ENCODE measurements at places on chromosomes 11 and 22. TPM values are rescaled to one million over a fixed set of nuclear protein-coding genes. Genes with fewer than 3 reads are reported as not detected.
A peak's percentile ranks its signal among the peaks of the same experiment; 100 is the strongest.

DNA sequence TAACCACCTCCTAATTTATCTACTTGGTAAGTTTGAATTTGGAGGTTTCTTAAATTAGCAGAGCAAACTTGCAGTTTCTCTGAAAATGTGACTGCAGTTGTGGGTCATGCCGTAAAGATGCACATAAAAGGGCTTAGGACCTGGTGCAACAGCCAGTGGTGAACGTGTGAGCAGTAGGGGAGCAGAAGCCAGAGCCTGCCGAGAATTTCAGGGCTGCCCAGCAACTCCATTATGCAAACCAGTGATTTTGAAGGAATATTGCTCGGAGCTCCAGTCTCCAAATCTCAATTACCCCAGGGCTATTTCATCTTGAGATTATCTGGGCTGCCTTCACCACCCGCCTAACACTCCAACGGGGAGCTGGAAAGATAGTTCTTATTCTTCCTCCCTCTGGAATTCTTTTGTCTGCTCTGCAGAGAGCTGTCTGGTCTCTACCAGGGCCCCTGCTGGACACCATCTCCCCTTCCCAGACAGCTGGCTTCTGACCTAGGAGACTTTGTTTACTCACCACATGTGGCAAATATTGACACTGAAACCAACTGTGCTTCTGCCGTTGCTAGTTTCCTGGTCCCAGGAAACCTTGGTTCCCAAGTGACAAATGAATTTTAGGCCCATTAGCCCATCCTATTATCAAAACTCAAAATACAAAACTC is 93.9 kb downstream of the DSCAML1 start:
- DNase-seq: no peak
- no peak overlapping the region for H3K4me3 ChIP-seq
- H3K36me3 ChIP-seq: no peaks in the 10 kb centered on the region
- H3K27ac ChIP-seq: no peak overlapping the region

DNA sequence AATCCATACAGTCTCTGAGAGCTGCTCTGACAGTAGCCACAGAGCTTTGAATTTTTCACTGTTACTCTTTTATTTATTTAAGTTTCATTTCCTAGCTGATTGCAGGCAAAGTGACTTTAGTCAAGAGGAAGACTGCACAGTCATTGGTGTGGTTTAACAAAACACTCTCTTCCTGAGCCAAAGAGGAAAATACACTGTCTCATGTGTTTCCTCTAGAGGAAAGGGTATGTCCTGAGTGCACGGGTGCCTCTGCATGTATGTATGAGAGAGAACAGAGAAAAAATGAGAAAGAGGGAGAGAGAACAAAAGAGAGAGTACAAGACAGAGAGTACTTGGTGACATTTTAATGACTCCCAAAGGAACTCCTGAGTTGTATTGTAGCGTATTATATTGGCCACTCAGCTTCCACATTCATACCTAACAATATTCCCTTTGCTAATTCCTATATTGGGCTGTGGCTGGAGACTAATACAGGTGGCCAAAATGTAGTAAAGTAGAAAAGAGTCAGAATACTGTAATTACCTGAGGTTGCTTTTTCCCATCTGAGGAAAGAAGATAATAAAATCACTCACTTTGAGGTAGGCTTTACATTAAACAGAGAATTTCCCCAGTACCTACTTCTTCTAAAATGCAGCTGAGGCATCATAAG is at the start of gene OR4D9:
Gene OR4D9, plus strand, starts transcription at position 599 of the 649 bp plus-strand sequence. CDS start 3,374 bp downstream, outside the sequence.
- no peaks in the 10 kb centered on the region for H3K4me1 ChIP-seq
- peaks cover 1% of the 10 kb centered on the region for H3K27me3 ChIP-seq
- no peak for DNase-seq
- H3K36me3 ChIP-seq: no peaks in the 10 kb centered on the region
- H3K27ac ChIP-seq: no peak within 1 kb of the TSS

DNA sequence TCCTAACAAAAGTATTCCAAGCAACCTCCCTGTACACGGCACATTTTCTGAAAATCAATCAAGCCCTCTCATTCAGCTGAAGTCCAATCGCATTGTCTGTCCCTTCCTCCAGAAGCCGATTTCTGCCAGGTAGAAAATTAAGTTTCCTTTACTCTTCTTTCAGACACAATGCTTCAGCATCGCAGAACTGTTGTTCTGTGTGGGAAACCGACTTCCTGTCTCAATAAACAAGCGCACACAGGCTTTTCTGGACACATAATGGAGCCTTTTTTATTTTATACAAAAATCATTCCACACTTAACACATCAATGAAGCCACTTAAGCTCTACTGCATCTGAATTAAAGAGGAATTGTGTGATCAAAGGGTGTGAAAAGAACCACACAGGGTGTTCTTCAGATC is 75.6 kb downstream of the BLID start:
- peaks cover 1% of the 10 kb centered on the region for H3K27me3 ChIP-seq
- peaks cover 51% of the 10 kb centered on the region for H3K36me3 ChIP-seq
- peak overlapping the region; percentile 88 for H3K27ac ChIP-seq
- DNase-seq: no peak

TFIP11 gene
- total RNA-seq: 31.4 TPM

DNA sequence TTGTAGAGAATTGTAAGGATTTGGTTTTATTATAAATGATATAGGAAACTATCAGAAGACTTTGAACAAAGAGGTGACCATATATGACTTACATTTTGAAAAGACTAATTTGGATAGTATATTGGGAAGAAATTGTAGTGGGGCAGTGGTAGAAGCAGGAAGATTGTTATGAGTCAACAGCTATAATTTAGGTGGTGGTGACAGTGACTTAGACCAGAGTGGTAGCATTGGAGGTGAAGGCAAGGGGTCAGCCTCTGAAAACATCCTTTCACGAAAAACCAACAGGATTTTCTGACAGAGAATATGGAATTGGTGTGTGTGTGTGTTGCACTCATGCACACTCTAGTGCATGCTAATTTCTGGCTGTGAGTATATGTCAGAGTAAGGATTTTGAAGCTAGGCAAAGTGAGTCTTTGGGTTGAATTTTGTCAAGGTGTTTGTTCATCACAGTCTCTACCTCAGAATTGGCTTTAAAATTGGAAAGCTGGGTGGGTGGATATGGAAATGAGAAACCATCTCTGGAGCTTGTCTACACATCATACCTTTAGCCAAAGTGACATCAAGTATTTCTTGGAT is 8.2 kb upstream of the HBE1 start:
- no peak for DNase-seq
- peaks cover 55% of the 10 kb centered on the region for H3K4me1 ChIP-seq
- H3K27me3 ChIP-seq: no peaks in the 10 kb centered on the region
- no peaks in the 10 kb centered on the region for H3K36me3 ChIP-seq

- H3K27ac ChIP-seq: no peak overlapping the region
- no peak for DNase-seq
- no peak overlapping the region for H3K4me3 ChIP-seq
Measured at GRCh38 chr11:64400667-64401066, 41.7 kb downstream of the RPS6KA4 start.

- no peaks in the 10 kb centered on the region for H3K4me1 ChIP-seq
- H3K36me3 ChIP-seq: peaks cover 55% of the 10 kb centered on the region
- peak overlapping the region; percentile 26 for H3K4me3 ChIP-seq
- H3K27ac ChIP-seq: 0 out of 2 replicates have a peak overlapping the region, but pooled peaks have one; percentile 21
- H3K27me3 ChIP-seq: peaks cover 63% of the 10 kb centered on the region
- DNase-seq: no peak
Measured at GRCh38 chr22:36292823-36293530, 40.0 kb downstream of the APOL1 start.

DNA sequence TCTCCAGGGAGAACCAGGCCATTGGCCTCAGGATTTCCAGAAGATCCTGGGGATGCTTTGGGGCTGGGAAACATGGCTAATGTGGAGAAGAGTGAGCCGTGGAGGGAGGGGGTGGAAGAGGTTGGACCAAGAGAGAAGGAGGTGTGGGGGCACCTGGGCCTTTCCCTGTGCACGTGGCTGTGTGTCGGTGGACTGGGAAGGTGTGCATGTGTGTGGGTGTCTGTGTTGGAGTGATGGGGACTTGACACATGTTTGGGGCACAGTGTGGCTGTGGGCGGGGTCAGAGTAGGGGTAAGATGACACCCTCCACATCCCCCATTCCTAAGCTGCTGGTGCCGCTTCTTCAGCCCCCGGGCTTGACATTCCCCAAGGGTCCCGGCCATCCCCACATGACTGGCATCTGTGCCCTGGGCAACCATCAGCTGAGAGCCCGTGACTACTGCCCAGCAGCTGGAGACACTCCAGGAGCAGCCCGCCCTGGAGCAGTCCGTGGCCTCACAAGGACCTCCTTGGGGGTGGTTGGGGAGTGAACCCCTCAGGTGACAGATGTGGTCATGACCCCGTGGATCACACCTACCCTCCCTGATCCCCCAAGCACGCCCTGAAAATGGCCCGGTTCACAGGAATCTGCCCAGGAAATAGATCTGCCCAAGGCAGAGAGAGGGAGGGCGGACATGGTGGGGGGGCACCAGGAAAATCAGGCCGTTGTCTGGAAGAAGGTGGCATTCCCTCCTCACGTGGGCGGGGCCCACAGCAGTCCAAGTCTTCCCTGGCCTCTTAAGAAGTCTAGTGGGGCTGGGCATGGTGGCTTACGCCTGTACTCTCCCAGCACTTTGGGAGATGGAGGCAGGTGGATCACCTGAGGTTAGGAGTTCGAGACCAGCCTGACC is 34.8 kb upstream of the SOX10 start:
- peaks cover 22% of the 10 kb centered on the region for H3K27me3 ChIP-seq
- H3K27ac ChIP-seq: no peak overlapping the region
- no peak overlapping the region for H3K4me3 ChIP-seq
- DNase-seq: no peak
- peaks cover 6% of the 10 kb centered on the region for H3K4me1 ChIP-seq
- H3K36me3 ChIP-seq: no peaks in the 10 kb centered on the region

OLFML1 gene
- not detected for total RNA-seq

DNA sequence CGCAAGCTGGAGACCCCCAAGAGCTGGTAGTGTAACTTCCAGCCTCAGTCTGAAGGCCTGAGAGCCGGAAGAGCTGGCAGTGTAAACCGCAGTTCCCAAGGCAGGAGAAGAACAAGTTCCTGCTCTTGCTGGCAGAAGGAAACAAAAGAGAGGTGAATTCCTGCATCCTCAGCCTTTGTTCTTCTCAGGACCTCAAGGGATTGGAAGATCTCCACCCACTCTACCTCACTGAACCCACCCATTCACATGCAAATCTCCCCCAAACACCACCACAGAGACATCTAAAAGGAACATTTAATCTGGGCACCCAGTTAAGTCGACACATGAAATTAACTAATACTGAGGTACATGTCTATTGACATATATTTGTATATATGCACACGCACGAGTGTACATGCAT is 1310.3 kb downstream of the TBC1D22A start:
- H3K27me3 ChIP-seq: peaks cover 1% of the 10 kb centered on the region
- H3K27ac ChIP-seq: no peak overlapping the region
- no peaks in the 10 kb centered on the region for H3K4me1 ChIP-seq
- DNase-seq: no peak

DNA sequence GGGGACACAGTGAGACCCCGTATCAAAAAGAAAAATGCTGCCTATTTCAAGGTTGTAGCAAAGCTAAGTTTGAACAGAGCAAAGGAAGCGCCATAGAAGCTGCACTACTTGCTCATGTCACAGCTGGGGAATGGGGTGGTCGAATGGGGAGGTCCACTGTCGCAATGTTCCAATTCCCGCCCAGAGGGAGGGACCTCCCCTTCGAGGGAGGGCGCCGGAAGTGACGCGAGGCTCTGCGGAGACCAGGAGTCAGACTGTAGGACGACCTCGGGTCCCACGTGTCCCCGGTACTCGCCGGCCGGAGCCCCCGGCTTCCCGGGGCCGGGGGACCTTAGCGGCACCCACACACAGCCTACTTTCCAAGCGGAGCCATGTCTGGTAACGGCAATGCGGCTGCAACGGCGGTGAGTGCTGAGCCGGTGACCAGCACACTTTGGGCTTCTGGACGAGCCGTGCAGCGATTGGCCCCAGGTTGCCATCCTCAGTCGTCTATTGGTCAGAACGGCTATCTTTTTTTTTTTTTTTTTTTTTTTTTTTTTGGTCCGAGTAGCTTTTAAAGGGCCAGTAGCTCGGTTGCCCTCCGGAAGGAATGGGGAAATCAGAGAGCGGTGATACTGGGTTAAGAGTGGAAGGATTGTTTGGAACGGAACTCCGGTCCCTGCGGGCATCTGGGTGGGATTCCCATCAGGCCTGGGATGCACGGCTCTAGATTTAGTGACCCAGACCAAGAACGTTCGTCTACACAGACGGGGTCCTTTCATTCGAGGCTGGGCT is at the start of gene HMBS:
Gene HMBS, plus strand, starts transcription at position 219 of the 774 bp plus-strand sequence. Its CDS starts 153 bp downstream, at position 372.
- DNase-seq: peak; percentile 83
- H3K27me3 ChIP-seq: no peaks in the 10 kb centered on the region
- H3K27ac ChIP-seq: peak within 1 kb of the TSS; percentile 96
- peak within 1 kb of the TSS; percentile 100 for H3K4me3 ChIP-seq
- peaks cover 23% of the 10 kb centered on the region for H3K4me1 ChIP-seq
- peaks cover 13% of the 10 kb centered on the region for H3K36me3 ChIP-seq

GRCh38 chr22:46365166-46365624 is 29.7 kb downstream of the TRMU start:
- no peak for DNase-seq
- no peak overlapping the region for H3K4me3 ChIP-seq
- H3K27ac ChIP-seq: no peak overlapping the region
- no peaks in the 10 kb centered on the region for H3K36me3 ChIP-seq

DNA sequence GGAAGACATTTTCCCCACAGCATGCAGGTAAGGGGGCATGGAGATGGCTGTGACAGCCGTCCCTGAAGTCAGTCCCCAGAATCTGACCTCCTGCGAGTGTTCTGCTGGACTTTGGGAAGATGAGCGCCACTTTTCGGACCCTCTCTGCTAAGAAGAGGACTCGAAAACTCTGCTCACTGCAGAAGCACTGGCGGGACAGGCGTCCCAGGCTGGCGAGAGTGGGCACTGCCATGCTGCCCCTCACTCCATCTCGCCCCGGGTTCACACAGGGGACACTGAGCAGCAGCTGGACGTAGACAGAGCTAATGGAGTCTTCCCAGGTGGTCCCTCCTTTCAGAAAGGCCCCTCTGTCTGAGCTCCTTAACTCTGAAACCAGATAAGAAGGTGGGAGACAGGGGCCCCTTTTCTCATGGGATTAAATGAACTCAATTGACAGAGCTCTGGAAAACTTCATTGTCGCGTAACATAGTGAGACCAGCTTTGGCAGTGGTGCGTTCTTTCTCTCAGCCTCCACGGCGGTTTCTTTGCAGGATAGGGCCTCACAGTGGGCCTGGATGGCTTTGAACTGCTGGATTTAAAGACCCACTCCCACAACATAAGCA is 4.8 kb downstream of the ADAMTS8 start:
- peaks cover 69% of the 10 kb centered on the region for H3K27me3 ChIP-seq
- no peak for DNase-seq
- H3K27ac ChIP-seq: no peak overlapping the region
- peaks cover 12% of the 10 kb centered on the region for H3K4me1 ChIP-seq
- H3K4me3 ChIP-seq: no peak overlapping the region

Measured in HFFc6 (cell line).